ENCODE measurements at places on chromosomes 7 and 10.
A peak's percentile ranks its signal among the peaks of the same experiment; 100 is the strongest.

- peak; percentile 85 for DNase-seq
Measured at GRCh38 chr10:117167789-117168674, 29.3 kb upstream of the KCNK18 start.

- DNase-seq, result no peak
Measured at GRCh38 chr10:68082872-68083271, 7.8 kb upstream of the HERC4 start.

GRCh38 chr7:42107484-42108240 is 129.3 kb downstream of the GLI3 start:
- DNase-seq, result peak; percentile 94

DNA sequence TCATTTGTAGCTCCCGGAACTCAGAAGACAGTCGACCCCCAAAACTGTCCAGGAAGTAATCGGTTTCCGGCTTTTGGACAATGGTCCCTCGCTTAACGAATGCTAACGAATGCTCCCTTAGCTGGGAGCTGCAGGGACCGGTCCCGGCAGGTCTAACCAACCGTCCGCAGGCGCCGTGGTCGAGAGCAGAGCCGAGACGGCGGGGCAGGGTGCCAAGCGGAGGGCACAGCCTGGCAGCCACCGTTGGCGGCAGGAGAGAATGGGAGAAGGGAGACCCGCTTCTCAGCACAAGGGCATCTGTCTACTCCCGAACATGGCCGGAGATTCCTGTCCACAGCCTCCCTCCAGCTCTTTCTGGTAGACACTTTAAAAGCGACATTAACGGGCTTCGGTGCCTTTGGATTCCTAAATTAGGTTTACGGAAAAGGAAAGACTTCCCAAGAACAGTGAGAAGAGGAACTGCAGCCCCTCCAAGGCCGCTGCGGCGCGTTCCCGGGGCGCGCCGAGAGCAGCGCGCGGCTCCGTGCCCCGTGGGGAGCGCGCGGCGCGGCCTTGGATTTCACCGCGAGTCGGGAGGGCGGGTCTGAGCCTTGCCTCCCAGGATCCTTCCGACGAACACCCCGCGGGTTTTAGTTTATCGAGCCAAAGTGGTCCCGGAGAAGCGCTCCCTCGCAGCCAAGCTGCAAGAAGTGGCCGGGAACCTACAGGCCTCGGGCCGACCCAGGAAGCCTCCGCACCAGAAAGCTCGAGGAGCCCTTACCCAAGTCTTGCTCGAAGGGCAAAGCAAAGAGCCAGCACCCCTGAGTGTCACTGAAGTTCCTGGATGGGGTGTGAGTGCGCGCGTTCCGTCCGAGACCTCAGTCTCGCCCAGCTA is 3.6 kb upstream of the TBX20 start:
- DNase-seq, result no peak

GRCh38 chr7:44845451-44845850 is 2.4 kb downstream of the H2AZ2 start:
- DNase-seq, result no peak

DNA sequence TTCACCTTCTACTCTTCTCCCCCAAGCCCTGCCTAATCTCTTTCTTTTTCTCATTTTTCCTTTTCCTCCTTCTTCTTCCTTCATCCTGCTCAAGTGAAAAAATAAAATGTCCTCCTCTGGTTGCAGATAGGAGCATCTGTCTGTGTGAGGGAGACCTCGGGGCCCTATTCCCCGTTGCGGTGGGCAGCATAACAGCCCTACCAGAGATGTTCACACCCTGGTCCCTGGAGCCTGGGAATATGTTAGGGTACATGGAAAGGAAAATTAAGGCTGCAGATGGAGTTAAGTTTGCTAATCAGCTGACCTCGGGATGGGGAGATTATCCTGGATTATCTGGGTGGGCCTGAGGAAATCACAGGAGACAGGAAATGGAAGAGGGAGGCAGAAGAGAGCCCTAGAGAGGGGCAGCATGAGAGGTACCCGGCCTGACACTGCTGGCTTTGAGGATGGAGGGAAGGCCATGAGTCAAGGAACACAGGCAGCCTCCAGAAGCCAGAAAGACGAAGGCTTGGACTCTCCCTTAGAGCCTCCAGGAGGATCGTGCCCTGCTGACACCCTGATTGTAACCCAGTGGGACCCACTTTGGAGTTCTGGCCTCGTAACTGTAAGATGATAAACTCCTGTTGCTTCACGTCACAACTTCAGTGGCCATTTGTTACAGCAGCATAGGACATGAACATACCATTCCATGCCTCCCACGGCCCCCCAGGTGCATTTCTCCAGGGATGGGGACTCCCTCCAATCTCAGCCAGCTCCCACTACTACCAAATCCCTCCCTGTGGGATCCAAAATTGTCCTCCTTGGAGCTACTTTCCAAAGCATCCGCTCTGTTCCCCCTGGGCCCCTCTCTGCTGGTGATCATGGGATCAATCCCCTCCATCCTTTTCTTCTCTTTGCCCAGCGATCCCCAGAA is 39.0 kb upstream of the ZMIZ1 start:
- no peak for DNase-seq

DNA sequence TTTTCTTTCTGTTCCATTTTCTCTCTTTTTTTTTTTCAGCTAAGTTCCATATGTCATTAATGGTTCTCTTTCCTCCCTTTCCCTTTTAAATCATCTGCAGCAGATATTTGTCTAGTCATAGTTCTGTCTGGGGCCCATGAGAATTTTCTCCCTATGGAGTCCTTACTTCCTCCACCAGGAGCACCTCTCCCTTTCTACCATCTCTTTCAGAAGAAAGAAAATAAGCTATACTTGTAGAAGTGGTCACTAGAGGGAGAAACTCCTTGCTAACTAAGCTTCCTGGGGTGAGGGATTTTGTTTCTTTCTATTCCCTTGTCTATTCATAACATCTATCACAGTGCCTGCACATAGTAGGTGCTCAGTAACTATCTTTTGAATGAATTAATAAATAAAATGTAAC is 230.2 kb upstream of the HPS1 start:
- no peak for DNase-seq

DNA sequence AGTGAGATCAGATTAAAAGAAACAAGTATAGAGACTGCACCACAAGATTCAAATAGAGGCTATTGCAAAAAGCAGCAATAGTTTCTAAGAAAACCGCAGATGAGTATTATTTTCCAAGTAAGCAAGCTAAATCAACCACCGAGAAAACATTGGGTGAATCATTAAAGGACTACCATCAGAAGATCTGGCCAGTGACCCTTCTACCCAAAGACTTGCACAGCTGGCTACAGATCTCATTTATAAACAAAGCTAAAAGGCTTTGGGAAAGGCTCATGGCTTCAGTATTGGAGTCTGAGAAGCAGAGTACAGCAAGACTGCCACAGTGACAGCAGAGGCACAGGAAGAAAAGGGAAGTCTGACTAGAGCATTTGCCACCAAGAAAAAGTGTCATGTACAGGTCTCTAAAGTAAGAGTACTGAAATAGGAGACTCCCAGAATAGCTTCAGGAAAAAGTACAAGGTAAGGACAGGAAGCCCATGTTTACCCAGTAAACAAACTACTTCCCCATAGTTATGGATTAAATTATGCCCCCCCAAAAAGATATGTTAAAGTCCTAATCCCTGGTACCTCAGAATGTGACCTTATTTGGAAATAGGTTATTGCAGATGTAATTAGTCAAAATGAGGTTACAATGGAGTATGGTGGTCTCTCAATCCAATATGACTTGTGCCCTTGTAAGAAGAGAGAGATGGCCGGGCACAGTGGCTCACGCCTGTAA is 19.0 kb downstream of the STEAP1 start:
- no peak for DNase-seq

DNA sequence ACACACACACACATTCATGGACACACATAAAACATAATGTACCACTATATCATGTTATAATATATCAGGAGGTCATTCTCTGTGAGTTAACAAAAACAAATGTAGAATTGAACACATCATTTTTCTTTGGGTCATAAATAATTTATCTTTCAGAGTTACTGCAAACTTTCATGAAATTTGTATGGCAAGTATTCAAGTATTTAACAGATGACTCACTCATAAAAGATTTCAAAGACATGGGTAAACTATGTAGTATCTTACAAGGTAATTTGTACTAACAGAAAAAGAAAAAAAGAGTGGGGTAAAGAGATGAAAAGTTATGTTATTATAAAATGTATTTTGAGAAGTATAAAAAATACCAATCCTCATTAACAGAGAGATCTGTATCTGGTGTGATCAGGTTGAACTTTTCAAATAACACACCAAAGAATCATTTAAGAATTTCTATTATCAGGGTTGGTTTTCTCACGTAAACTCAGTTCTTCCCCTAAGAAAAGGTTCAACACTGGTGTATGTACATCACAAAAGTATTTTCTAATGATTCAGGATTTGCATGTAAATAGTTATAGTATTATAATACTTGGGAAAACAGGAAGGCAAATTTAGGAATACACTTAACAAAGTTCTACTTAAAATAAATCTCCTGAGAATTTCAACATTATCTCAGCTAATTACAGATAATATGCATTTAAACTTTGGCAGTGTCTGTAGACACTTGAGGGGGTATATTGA is 933.1 kb upstream of the LRRN3 start:
- no peak for DNase-seq

GRCh38 chr10:97321804-97322190 is 2.7 kb downstream of the FRAT1 start:
- no peak for DNase-seq

GRCh38 chr10:26567351-26567721 is 129.2 kb downstream of the APBB1IP start:
- no peak for DNase-seq

- DNase-seq, result no peak
Measured at GRCh38 chr10:30928742-30929141, 102.9 kb downstream of the ZNF438 start.

DNA sequence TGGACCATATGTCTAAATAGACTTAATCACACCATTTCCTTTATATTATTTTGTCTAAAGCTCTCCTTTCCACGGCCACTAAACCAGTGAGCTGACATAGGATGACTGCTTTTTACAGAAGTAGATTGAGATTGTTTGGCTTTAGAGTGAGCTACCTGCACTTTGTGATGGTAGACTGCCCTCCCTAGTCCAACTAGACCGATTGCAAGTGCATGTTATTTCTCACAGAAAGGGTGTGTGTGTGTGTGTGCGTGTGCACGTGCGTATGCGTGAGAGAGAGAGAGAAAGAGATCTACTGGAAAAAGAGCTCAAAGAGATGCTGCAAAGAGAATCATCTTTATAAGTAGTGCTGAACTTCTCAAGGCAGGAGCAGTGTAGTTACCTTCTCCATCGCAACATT is 60.7 kb downstream of the VCL start:
- DNase-seq, result no peak

DNA sequence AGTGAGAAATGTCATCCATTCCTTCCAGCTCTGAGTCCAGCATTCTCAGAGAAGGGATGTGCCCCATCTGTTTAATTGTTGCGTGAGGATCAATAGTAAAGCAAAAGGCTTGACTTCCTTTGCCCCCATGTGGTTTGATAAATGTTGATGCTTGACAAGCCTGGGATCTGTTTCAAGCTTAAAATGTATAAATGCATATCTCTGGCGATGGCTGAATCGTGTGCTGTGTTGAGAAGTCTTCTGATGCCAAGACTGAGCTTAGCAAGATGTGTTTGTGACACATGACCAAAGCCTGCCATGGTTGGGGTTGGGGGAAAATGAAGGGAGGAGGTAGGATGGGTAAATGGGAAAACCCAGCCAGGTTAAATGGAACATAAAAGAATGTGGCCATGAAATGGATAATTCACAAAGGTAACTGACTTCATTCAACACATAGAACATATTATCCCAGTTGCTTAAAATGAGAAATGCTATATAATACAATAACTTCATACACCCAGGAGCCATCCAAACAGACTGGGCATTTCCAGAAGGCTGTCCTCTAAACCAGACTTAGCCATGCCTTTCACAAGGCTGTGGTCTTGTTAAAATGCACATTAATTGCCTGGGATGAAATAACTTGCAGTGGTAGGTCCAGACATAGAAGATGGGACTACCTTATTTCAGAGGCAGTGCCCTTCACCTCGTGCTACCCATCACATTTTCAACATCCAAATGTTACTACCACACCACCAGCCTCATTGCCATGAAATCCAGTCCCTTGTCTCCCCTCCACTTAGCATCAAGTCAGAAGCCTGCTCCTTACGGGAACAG is 147.3 kb upstream of the PDE1C start:
- no peak for DNase-seq

- no peak for DNase-seq
Measured at GRCh38 chr7:28182071-28182471, 1.5 kb upstream of the JAZF1 start.

GRCh38 chr10:130985158-130985753 is 326.3 kb downstream of the TCERG1L start:
- DNase-seq, result no peak

- peak; percentile 33 for DNase-seq
Measured at GRCh38 chr7:99106821-99107241, 37.1 kb downstream of the SMURF1 start.

DNA sequence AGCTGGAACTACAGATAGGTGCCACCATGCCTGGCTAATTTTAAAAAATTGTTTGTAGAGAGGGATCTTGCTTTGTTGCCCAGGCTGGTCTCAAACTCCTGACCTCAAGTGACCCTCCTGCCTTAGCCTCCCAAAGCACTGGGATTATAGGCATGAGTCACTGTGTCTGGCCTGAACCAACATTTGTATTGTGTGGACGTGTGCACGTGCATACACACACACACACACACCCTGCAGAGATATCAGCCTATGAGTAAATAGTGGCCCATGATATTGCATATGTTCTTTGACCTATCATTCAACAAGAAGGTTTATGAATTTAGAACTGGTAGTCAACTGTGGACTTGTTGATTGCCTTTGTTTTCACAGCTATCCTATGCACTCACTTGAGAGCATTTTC is 161.6 kb downstream of the BAMBI start:
- no peak for DNase-seq

DNA sequence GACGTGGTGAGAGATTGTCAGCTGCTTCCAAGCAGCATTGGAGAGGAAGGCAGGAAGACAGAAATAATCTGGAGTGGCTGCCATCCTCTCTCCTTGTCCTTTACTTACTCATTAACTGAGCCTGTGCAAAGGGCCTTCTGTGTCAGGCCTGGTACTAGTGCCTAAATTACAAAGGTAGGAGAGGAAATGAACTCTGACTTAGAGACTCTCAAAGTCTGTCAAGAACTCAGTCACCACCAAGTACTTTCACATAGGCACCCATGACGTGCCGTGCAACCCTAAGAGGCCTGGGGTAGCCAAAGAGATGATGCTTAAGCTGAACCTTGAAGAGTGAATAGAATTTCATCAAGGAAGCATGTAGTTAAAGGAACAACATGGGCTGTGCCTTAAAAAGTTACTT is 866.9 kb downstream of the LRMDA start:
- DNase-seq, result no peak
